ENCODE measurements at places on chromosomes 2 and 18.

DNA sequence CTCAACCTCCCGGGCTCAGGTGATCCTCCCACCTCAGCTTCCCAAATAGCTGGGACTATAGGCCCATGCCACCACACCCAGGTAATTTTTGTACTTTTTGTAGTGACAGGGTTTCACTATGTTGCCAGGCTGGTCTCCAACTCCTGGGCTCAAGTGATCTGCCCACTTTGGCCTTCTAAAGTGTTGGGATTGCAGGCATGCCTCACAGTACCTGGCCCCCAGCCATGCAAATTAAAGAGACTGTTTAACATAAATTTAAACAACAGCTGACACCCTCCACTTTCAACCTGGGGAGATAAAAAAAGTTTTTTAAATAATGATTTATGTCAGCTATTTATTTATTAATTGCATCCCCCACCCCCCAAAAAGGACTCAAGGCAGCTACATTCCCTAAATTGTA lies 234.7 kb downstream of the CCDC178 start:
- no peak for DNase-seq

DNA sequence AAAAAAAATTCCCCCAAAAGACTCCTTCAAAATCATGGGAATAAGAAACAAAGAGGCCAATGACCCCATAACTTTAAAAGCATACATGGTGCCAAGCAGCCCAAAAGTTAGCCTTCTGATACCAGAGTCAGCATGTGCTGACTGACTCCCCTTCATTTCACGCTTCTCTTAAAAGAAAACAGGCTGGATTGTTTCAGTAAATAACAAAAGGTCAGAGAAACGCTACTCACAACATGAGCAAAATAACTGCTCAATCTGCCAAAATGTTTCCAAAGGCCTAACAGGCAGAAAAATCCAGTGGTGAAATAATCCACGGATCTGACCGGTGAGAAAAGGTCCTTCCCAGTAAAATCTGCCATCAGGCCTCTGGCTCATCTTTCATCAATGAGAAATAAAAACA lies 71.6 kb downstream of the BCL2 start:
- no peak for DNase-seq

DNA sequence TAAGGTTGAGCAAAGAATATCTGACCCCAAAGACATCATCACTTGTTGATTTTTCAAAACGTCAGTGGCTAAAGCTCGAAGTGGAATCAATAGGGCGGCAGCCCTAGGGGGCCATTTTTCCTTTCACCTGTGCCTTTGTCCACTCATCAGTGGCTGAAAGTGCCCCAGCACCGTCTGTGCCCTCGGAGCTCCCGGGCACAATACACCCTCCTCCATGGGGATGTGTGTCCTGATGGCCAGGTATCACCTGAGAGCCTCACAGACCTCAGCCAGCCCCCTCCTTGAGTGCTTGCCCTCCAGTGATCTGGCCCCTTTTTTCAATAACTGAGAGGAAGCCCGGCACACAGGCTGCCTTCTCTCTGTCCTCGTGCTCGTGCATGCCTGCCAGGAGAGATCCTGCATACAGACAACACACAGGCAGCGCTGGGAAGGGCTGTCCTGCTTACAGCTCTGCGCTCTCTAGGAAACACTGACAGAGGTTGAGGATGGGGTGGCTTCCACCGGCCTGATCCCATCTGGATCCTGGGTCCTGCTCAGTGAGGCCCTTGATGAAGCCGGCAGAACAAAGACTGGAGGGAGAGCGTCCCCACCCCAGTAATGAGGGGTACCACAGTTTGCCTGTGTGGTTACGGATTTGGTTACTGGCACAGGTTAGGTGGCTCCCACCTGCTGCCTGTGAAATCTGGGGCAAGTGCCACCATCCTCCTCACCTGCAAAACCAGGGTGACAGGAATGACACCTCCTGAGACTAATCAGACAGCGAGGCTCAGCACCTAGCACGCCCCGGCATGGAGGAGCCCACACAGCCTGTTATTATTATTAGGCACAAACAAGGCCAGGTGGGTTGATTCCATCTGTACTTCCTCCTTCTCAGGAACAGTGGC lies 197.5 kb upstream of the RAB6C start:
- DNase-seq = no peak

- no peak for DNase-seq
Measured at GRCh38 chr2:222902660-222903059, 41.8 kb downstream of the ACSL3 start.

- no peak for DNase-seq
Measured at GRCh38 chr18:24228667-24229041, 89.8 kb downstream of the CABYR start.

DNA sequence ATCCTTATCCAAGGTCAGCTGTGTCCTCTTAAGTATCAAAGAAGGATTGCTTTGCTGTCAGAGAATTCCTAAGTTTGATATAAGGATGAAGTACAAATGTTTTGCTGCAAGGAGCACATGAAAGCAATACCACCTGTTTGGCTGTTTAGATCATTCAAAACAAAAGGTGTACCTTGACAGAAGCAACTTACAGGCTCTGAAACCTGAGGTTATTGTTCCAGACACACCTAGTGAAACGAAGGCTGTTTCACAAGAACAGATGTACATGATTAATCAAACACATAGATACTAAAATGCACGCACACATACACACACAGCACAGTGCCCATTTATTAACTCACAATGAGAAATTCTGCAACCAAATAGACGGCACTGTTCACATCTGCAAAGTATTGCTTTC lies 166.2 kb downstream of the RBM43 start:
- no peak for DNase-seq

GRCh38 chr2:109428281-109428680 lies 185.5 kb downstream of the SEPTIN10 start:
- DNase-seq = peak; percentile 28

GRCh38 chr2:150626934-150627411 lies 139.5 kb upstream of the RND3 start:
- no peak for DNase-seq

DNA sequence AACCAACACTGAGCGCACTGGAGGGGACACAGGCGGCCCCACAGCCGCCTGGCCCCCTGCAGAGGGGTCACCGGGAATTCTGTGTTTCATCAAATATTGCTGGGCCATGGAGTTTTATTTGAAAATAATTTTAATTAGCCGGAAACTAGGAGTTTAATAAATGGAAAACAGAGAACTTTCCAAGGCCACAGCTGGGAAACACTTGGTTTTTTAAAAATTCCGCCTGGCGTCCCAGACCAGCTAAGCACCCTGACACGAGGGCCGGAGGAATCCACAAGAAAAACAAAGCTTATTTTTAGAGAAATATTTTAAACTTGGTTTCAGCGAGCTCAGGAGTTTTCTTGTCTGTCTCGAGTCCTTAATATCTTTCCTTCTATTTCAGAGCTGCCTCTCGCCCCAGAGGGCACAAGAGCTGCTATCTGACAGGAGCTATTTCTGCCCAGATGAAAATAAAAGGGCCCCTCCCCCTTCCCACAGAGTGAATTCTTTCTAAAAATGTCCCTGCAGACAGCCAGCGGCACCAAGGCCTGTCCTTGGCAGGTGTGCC lies 8.2 kb downstream of the ZFP36L2 start:
- peak; percentile 55 for DNase-seq

- DNase-seq = no peak
Measured at GRCh38 chr2:168596881-168597655, 141.0 kb downstream of the CERS6 start.

- no peak for DNase-seq
Measured at GRCh38 chr2:188966728-188967440, 7.3 kb upstream of the COL3A1 start.

DNA sequence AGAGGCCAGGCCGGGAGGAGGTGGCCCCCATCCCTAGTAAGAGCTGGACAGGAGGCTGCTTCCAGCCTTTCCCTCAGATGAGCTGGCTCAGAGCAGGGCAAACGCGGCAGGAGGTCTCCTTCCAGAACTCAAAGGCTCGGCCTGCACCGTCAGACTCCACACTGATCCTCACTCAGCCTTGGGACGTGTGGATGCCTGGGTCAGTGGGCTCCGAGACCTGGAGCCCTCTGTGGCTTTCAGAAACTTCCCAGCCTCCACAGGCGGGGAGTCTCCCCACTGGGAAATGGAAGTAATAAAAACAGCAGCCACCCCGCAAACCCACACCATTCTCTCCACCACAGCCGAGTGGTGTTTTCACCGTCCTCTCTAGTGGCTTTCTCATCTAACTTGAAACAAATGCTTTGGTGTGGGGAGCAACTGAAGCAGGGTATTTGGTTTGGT lies 54.3 kb downstream of the INPP5D start:
- no peak for DNase-seq

GRCh38 chr2:42127425-42128424 lies 41.4 kb upstream of the EML4 start:
- DNase-seq = no peak

DNA sequence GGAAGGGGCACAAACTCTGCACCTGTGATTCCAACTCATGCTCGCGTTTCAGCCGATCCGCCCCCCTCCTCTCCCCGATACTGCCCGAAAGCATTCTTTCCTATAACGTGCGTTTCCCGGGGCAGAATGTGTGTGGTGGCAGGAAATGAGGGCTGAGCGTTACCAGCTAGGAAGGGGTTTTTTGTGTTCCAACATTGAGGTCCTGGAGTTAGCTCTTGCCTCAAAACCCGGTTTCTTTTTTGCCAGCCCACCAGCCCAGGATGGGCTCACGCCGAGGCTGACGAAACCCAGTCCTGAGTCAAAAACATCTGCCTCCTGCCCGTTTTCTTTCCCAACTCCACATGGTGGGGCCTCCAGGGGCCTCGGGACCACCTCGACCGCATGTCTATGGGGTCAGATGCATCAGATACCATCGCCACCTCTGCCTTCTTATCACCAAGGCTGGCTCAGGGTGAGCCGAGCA lies 113.7 kb upstream of the COPS8 start:
- DNase-seq = no peak

DNA sequence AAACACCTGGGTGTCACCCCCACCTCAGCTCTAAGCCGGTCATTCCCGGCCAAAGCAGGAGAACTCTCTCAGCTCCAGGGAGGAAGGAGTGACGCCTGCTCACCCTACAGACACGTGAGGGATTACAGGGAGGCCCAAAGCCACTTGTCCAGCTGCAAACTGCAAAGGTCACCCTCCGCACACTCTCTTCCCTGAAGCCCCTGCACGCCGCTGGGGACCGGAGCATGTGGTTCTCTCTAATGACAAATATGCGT lies 108.0 kb upstream of the ID2 start:
- DNase-seq = no peak

GRCh38 chr2:28649481-28650265 lies 102.0 kb upstream of the PPP1CB start:
- no peak for DNase-seq

- DNase-seq = no peak
Measured at GRCh38 chr2:130352237-130352636, 3.6 kb upstream of the PTPN18 start.

DNA sequence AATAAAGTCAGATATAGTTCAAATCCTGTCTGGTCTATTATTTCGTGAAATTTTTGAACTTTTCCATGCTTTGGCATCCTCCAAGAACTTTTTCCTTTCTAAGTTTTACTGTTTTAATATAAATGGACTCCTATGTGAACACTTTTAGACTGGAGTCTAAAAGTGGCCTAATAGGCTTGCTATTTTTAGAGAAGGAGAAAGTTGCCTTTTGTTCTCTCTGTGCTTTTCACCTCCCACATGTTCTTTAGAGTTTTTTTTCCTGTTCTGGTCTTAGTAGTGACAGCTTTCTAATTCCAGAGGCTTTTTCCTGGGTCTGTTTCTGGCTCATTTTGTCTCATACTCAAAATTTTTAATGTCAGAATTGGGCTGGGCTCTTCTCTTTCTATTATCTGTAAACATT lies 72.2 kb downstream of the ADAM23 start:
- DNase-seq = no peak

DNA sequence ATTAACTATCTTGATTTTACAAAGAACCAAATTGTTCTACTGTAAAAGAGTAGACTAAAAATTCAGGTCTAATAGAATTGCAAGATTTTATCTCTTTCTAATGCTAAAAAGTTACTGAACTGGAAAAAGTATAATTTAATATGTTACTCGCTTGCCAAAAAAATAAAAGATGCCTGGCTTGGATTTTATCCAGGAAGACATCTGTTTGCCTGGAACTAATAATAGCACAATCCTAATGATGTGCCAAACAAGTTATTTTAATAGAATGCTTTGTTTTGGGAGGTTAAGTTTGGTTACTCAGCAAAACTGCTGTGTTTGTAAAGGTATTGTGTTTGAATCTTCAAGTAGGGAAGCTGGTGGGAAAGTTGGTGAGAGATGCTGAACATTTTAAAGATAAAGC lies 19.4 kb upstream of the ZSWIM2 start:
- DNase-seq = no peak

GRCh38 chr2:100998235-100998573 lies 3.9 kb upstream of the RPL31 start:
- DNase-seq = no peak

DNA sequence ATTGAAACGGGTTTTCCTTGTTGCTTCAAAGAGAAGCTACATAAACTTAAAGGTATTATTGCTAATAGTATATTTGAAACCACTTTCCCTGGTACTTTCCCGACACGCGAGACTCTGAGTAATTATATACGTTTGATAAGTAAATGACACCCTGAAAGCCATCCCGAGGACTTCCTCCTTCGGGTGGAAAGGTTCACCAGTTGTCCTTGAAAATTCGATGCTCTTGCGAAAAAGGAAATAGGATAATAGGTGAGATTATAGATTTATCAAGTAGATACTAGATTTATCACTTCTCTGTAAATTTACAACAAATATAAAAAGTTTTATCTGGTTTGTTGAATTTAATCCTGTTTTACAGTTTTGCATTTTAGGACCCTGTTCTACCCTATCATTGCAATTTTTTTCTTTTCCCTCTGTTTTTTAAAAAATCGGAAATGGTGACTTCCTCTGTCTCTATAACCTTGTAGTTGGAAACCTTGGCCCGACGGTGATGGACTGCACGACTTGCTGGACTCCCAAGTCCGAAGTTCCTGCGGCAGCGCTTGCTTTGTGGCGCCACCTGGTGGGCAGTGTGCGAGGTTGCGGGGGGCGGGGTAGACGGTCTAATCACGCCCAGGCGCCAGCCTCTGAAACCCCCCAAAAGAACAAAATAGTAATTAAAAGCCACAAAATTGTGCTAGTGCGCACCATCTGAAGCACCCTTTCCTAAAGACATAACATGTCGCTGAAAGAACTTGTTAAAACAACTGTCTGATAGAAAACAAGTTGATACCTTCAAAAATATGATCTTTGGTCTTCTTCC lies 972 bp upstream of the DLX2 start:
- DNase-seq = peak; percentile 96

- no peak for DNase-seq
Measured at GRCh38 chr2:7467782-7468447, 550.7 kb downstream of the RNF144A start.
